HuH-7 (cell line): ENCODE measurements at places on chromosomes 5 and 9.

GRCh38 chr5:60634051-60634450 is 65.9 kb downstream of the DEPDC1B start:
- DNase-seq = no peak

- DNase-seq = peak; percentile 23
Measured at GRCh38 chr5:92309336-92309991, 926.3 kb upstream of the ARRDC3 start.

DNA sequence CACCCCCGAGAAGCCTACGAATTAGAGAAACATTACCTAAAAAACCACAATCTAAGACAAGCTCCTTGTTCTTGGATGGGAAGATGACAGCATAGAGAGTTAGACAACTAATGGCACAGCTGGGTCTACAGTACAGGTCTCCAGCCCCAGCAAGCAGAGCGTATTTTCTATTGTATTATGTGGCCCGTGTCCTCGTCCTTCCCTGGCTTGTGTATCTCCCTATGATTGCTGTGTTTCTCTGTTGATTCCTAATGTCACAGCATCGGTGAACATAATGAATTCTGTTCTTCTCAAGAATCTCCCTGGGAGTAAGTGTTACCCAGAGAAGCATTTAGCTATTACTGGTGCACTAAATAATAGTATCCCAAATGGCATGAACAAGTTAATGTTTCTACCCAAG is 66.8 kb upstream of the CEP78 start:
- no peak for DNase-seq

- no peak for DNase-seq
Measured at GRCh38 chr5:56981548-56982315, 29.8 kb upstream of the MIER3 start.

- DNase-seq = no peak
Measured at GRCh38 chr9:99181621-99182020, 40.1 kb downstream of the ALG2 start.

- no peak for DNase-seq
Measured at GRCh38 chr5:123785162-123786071, 273.4 kb downstream of the CSNK1G3 start.

DNA sequence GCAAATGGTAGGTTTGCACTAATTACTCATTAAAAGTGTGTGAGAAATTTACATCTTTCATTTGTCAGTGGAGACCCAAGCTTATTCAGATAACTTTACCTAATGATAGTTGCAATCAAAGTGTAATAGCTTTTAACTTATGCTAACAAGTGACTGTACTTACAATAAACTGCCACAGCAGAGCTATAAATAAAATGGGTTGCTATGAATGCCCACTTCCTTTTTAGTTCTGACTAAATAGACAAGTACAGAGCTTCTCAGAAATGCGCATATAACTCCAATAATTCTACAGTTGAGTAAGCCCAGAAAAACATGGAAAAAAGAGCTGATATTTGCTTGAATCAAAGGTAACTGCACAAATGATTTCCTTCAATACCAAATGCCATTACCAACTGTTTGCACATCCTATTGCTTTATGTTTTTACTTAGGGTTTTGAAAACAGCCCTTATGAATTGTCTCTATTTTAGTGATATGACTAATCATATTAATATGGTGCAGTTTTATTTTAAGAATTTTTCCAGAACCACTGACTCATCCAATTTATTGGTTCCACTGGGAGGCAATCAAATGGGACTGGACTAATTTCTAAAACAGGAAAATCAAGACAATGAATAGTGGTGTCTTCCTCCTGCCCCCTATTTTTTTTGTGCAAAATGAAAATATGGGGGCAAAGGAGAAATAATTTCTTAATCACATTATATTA is 84.1 kb downstream of the PPP2R2B start:
- DNase-seq = no peak

DNA sequence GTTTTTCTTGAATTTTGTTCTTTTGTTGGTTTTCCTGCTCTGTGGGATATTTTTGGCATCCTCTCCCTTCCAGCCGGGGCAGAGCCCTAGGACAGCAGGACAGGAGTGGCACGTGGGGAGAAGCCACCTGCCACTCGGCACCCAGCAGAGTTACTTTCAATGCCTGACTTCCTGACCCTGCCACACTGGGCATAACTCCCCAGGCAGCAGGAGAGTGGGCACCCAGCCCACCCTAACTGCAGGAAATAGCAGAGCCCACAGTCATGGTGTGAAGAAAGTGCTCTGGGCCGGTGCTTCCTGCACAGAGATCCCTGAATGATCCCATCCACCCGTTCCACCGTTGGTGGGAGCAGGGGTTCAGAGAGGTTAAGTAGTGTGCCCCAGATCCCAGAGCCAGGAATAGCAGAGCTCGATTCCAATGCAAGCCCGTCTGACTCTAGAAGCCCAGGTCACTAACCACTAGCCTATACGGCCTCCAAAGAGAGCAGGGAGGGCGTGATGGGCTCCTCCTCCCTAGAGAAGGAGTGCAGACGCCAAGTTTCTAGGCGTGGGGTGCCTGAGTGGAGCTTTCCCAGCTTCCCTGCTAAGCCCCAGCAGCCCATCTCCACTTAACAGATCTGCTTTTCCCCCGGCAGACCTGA is 8.1 kb upstream of the NUP214 start:
- no peak for DNase-seq

GRCh38 chr9:130583271-130583670 is 3.9 kb downstream of the FUBP3 start:
- no peak for DNase-seq

DNA sequence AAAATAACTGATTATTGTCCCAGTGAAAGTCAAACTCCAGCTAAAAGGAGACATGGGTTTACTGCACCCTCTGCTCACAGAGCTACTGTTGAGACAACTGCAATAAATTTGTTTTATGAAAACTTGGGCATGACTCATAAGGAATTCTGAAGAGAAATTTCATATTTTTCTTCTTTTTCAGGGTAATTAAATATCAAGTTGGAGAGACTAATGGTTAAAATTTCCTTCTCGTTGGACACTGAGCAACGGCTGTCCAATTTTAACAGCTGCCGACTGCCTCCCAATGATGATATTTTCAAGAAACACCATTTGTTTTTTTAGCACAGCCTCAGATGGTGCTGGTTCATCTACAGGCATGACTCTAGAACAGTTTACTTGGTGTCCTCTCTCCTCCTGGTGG is 259.2 kb upstream of the RGMB start:
- no peak for DNase-seq

DNA sequence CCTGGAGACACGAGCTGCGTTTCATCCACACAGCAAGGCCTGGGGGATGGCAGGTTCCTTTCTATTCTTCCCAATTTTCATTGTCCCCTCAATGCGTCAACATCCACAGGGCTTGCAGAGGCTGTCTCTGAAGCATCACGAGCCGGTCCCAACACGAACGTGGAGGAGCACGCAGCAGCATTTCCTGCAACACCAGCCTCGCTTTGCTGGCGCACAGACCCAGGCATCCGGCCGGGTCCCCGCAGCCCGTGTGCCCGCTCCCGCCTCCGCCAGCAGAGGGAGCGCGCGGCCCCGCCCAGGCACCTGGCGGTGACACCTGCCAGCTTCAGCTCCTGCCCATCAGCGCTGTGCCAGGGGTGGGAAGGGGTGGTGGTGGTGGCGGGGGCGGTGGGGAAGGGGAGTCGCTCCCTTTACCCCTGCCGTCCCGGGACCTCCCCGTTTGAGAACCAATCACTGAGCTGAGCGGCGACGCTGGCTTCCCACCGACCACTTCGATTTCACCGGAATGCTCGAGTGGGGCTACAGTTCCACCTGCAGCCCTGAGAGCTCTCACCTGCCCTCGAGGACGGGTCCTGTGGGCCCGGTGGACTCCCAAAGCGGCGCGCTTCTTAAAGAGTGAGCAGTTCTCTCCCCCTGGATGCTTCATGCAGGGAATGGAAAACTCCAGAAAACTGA is 464.5 kb downstream of the ICE1 start:
- DNase-seq = peak; percentile 49

- no peak for DNase-seq
Measured at GRCh38 chr9:94945197-94946144, 219.0 kb downstream of the AOPEP start.

DNA sequence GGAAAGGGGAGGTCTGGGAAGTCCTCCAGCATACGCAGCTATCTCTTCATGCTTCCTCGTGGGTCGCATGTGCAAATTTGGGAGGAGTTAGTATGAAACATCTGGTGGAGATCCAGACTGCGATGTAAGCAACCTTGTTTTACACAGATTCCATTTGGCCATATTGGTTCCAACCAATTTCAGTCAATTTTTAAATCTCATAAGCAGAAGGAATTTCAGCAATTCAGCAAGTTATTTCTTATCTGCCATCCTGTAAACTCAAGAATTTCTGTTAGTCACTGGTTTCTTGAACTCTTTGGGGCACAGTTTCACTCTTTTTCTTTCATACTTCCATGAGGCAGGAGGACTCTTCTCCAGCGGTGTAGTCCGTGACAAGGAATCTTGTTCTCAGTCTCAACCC is 130.4 kb upstream of the CLINT1 start:
- DNase-seq = no peak

GRCh38 chr5:142508591-142508990 is 177.3 kb downstream of the FGF1 start:
- DNase-seq = no peak

GRCh38 chr5:6450319-6450833 is 1.7 kb downstream of the UBE2QL1 start:
- no peak for DNase-seq

DNA sequence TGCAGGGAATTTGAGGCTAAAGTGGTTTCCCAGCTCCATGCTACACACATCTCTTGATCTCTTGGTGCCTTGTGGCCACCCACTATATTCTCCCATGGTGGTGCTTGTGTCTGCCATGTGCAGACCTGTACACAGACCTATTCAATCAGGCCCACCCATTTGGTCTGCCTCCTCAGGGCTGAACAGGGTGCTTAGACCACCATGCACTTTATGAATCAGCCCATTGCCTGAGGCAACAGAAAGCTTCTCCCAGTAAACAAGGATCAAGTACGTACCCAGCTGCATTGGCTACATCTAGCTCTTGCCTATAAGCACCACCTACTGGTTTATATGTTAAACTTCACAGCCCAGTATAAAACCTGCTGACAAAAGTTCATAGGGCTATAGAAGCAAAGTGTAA is 664.3 kb upstream of the EDIL3 start:
- peak; percentile 0 for DNase-seq

DNA sequence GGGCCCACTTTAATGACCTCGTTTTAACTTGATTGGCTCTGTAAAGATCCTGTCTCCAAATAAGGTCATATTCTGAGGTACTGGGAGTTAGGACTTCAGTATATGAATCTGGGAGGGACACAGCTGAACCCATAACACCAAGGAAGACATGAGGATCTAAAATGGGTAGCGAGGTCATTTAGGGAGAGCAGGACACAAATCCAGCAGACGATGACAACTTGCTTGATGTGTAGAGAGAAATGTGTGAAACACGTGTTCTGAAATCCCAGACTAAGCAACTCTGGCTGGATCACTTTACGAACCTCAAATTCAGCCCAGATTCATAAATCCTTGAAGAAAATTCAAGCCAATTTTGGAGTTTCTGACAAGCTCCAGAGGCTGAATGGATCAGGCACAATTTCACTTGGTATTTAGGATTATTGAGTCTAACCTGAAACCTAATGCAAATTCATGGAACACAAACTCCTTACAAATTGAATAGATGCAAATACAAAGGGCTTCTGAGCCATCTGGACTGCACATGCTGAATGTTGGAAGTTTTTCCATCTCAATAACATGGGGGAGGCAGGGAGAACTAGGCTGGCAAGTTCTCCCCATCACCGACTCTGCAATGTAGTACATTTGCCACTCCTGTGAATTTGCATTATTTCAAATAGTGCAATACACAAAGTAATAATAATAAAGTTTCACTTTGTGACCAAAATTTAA is 74.0 kb upstream of the SLC30A5 start:
- DNase-seq = no peak

DNA sequence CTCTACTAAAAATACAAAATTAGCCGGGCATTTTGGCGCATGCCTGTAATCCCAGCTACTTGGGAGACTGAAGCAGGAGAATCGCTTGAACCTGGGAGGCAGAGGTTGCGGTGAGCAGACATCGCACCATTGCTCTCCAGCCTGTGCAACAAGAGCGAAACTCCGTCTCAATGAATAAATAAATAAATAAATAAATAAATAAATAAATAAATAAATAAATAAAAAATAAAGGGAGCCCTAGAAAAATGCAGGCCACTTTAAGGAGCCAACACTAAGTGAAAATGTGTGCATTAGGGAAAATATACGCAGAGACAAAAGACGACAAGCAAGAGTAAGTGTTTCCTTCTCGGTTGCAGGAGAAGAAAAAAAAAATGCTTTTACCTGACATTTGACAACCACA is 132.6 kb upstream of the CDH10 start:
- DNase-seq = no peak

DNA sequence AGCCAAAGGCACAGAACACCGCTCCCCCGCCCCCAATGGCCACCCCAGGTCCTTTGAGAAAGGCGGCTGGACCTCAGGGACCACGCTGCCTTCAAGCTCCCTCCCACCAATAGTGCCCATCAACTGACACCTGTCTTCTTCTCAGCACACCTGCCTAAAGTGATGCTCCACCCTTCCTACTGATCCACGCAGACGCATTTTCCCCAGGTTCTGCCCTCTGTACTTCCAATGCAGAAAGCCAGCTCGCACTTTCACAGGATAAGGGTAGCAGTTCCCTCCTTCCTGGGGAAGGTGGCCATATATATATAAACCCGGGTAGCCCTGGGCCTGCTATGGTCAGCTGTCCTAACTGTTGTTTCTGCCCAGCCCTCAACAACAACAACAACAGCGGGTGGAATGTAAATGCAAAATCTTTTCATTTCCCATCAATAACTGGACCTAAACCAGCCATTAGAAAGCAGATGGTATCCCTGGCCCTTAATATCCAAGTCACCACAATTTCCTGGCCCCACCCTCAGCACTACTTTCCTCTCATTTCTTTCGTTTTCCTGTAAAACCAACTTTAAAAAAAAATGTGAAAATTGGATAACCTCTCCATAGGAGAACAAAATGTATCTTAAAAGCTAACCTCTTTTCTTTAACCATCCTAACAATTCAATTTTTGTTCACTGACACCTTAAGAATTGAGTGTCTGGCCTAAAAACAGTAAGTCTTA is 1.7 kb downstream of the GOLM1 start:
- no peak for DNase-seq

GRCh38 chr9:136198605-136199083 is 6.3 kb downstream of the LHX3 start:
- no peak for DNase-seq

DNA sequence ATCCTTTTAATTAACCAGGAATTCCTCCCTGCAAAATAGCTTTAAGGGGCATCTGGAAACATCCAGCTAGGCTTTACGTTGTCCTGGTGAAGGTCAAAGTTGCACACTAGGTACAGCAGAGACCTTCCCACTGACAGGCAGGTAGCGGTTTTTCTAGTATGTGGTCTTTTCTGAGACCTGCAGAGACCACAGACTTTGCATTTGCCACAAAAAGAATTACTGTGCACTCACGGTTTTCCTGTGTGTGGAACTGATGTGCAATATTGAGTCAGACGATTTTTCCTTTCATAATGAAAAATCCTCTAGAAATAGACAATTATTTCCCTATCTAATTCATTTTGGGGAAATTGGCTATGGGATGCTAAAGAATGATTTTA is 417.0 kb upstream of the ADAMTSL1 start:
- no peak for DNase-seq

- no peak for DNase-seq
Measured at GRCh38 chr5:55427157-55427556, 107.6 kb downstream of the PLPP1 start.

GRCh38 chr9:113963696-113964494 is 87.8 kb downstream of the ZNF618 start:
- DNase-seq = no peak
